Endothelial cell of umbilical vein (primary cell): ENCODE measurements at places on chromosomes 7 and 10. TPM values are rescaled to one million over a fixed set of nuclear protein-coding genes. Genes with fewer than 3 reads are reported as not detected.

The CDH23 gene
- total RNA-seq = not detected in 2 replicates

The PTPRN2 gene
- total RNA-seq = 0.51 and 0.62 TPM in 2 replicates

The OR9A2 gene
- not detected in 2 replicates for total RNA-seq

The FZD1 gene
- 3.2 and 3.4 TPM in 2 replicates for total RNA-seq
